ENCODE measurements at places on chromosomes 1 and 21.

- DNase-seq = no peak
These were observed 782 bp downstream of the CSDE1 start for GRCh38 chr1:114756949-114757454.

DNA sequence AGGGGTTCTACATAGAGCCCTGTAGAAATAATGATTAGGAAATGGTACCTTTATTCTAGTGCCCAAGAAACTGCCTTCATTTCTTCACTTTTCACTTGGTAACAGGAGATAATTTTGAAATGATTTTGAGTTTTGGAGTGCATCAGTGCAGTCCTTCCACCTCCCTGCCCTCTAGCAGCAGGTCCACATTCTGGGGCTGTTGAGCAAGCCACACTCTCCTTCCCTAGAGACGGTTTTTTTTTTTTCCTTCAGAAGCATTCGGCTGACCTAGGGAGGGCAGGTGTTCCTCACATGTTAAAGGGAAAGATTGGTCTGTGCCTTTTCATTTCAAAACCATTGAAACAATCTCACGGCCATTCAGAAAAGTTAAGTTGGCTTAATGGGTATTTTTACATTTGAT lies 39.8 kb downstream of the SLC37A1 start:
- DNase-seq = no peak

DNA sequence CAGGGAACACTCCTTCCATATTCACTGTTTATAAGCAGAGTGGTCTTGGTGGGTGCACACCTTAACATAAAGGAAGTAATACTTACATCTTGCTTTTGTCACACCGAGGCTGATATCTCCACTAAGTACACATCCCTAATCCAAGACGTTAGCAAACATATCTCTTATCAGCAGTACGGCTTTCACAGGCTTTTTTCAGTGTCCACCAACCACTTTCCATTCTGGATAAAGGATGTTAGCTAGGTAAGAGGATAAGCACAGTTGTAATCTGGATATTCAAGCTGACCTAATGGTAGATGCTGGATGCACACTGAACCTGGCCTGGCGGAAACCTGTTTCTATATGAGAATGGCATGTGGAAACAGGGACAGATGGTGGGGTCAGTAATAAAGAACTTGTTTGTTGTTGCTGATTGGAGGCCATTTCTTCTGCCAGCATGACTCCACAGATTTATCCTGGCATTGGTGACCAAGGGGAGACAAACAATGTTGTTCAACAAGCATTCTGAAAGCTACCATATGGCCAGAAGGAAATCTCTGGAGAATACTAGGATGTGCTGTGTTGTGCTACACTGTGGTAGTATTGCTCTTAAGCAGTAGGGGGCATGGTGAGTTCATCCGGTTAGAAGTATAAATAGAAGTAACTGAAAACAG lies 416.4 kb downstream of the PTBP2 start:
- DNase-seq = peak; percentile 54

- DNase-seq = no peak
These were observed 33.4 kb upstream of the IFFO2 start for GRCh38 chr1:18989896-18990295.

GRCh38 chr1:85387781-85388180 lies 77.2 kb downstream of the DDAH1 start:
- DNase-seq = no peak

GRCh38 chr1:169853341-169853740 lies 40.4 kb downstream of the SCYL3 start:
- no peak for DNase-seq

DNA sequence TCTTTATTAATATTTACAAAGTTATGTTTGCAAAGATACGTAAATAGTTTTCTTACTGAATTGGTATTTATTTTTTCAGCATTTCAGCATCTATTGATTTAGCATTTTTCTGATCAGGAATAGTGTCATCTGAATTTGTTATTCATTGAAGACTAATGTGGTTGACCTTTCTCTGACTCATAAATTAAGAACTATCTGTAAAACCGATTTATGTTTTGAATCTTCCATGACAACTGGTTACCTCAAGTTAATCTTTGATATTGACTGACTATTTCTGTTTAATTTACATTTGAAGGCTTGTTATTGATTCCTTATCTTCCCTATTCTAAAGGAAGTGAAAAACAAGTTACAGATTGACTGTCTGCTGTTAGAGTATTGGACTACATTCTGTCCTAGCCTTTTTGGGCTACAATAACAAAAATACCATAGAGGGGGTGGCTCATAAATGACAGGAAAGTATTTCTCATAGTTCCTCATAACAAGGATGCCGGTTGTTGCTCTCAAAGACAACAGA lies 1131.4 kb downstream of the PLA2G4A start:
- no peak for DNase-seq

GRCh38 chr1:92192246-92192645 lies 25.5 kb upstream of the C1orf146 start:
- DNase-seq = no peak

DNA sequence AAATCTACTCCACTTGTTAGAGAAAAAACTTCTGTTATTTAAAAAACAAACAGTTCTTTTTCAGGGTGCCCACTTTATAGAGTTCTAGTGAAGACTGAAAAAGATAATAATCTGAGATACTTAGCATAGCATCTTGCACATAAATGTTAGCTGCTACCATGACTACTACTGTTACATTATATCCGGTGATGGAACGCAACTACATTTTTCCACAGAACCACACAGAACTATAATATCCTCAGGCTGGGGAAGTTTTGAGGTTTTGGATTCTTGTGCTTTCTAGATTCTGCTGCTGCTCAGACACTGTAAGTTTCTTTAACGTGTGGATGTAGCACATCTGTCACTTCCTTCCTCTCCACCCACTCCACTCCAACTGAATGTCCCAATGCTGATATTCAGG lies 110.3 kb downstream of the PTPN14 start:
- DNase-seq = no peak

- DNase-seq = no peak
These were observed 9.1 kb upstream of the PADI2 start for GRCh38 chr1:17128361-17128760.

DNA sequence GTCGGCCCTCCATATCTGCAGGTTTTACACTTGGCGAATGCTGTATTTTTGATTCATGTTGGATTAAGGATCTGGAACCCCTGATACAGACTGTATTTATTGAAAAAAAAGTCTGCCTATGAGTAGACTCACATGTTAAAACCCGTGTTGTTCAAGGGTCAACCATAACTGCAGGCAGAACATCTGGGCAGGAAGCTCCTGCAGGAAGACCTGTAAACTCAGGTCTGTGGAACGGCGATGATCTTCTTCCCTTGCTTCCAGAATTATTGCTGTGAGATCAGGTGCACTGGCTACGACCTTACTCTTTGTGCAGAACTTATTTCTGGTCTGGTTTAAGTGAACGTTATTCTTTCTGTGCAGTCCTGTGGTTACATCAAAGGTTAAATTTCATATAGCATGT lies 96.6 kb downstream of the DISC1 start:
- no peak for DNase-seq

GRCh38 chr1:242178924-242179708 lies 180.2 kb upstream of the MAP1LC3C start:
- DNase-seq = no peak

GRCh38 chr1:154198756-154199562 lies 7.1 kb upstream of the TPM3 start:
- DNase-seq = peak; percentile 39

DNA sequence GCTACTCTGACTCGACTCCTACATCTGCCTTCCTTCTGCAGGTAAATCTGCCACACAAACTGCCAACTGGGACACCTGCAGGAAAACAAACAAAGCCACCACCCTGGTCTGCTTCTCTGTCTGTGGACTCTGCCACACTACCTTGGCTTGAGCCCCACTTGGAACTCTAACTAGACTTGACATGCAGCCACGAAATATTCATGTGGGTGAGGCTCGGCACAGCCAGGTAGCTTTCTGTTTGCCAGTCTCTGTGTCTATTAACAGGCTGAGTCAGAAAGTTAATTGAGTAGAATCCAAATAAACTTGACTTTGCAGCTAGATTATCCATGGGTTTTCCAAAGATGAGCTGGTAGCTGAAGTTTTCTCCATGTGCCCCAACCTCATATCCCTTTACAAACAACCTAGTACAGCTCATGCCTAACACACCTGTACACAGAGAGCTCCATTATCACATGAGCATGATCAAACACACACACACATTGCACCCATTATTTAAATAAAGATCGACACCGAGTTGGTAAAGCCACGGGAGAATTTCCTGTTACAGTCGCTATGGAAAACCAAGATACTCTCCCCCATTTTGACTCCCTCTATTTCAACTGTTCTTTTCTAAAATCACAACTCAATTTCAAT lies 808 bp downstream of the C1orf116 start:
- DNase-seq = peak; percentile 65

DNA sequence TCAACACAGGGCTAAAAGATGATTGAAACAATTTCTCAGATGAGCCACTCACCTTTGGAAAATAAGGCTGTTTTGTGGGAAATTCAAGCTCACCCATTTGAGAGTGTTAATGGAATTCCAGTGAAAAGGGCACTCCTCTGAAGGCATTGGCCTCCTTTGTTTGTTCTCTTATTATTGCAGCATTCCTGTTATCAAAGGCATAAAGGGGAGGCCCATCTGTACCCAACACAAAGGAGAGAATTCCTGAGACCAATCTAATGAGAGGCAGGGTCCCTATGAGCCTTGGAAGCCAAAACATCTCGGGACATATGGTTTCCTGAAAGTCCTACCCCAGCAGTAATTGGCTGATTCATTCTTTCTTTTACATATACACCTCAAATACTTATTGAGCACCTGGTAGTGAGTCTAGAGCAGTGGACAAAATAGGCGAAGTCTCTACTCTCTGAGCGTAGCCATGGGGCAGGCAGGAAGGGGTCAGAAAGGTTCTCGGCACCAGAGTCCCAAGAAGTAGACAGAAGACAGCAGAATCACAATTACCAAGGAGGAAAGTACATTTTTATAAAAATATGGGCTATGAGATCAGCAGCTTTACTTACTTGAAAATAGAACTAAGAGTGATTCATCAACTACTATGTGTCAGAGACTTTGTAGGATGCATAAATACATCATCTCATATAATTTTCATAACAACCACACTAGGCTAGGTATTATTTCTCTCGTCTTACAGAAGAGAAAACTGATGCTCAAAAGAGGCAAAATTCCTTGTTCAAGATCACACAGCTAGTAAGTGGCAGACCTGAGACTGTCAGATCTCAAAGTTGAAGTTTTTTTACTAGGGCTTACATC lies 218.7 kb downstream of the DAB1 start:
- no peak for DNase-seq

DNA sequence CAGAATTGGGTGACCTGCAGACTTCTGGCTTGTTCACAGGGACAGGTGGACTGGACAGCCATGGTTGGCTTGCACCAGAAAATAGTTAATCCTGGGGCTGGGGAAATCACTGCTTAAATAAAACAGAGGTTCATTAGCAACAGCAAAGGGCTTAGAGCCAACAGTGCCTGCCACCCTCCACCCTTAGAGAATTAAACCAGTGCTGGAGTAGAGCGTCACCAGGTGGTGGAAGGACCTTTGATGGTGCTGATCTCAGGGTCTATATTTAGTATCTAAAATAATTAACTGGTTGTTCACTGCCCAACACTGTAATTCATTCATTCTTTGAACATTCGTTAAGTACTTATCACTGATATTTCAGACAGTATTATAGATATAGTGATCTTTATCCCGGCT lies 34.7 kb upstream of the PDE9A start:
- DNase-seq = no peak

GRCh38 chr1:230421481-230421880 lies 4.7 kb downstream of the PGBD5 start:
- no peak for DNase-seq

- no peak for DNase-seq
These were observed 206.3 kb downstream of the FOXD2 start for GRCh38 chr1:47644212-47644573.

GRCh38 chr1:211967704-211968103 lies 67.7 kb downstream of the INTS7 start:
- DNase-seq = no peak

- peak; percentile 60 for DNase-seq
These were observed 13.4 kb downstream of the SWT1 start for GRCh38 chr1:185170291-185170848.

DNA sequence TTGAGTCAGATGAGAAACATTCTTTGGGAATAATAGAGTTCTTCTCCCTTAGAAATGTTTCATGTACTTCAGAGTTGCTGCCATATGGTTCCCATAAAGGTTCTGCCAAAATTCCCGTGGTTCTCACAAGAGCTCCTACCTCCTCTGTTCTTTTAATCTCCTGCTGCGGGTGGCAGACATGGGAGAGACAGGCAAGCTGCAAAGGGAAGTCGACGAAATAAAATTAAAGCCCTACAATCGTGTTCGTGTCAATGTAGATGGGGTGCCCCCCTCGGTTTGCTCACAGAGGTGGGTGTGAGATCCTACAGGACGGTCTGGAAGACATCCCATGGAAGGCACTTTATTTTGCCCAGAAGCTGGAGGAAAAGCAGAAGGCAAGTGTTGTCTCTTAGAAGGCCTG lies 276.0 kb downstream of the RWDD3 start:
- DNase-seq = no peak

DNA sequence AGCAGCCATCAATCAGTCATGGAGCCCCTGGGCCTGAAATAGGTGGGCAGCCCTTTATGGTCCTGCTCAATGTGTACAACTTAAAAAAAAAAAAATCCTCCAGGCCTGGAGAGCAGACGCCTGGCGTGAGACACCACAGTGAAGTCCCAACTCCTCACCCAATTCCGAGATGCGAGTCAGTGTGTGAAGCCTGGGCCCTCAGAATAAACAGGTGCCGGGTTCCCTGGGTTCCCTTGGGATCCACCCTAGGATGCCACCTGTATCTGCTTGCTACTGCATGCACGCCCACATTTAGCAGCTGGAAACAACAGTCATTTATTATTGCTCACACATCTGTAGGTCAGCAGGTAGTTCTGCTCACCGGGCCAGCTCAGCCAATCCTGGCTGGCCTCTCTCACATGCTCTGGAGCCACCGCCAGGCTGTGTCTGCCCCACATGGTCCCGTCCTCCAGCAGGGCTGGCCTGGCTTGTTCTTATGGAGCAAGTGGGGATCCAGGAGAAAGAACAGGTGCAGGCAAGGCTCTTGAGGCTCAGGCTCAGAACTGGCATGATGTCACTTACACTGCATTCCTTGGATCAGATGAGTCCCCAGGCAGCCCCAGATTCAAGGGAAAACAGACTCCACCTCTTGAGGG lies 172.7 kb downstream of the NPHP4 start:
- no peak for DNase-seq

- no peak for DNase-seq
These were observed 23.4 kb downstream of the NFASC start for GRCh38 chr1:204894031-204894430.

DNA sequence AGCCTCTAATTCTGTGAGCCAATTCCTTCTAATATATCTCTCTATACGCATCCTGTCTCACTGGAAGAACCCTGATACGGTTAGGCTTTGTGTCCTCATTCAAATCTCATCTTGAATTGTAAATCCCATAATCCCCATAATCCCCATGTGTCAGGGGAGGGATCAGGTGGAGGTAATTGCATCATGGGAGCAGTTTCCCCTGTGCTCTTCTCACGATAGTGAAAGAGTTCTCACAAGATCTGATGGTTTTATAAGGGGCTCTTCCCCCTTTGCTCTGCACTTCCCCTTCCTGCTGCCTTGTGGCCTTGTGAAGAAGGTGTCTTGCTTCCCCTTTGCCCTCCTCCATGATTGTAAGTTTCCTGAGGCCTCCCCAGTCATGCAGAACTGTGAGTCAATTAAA lies 116.1 kb downstream of the MRPS6 start:
- DNase-seq = no peak

- no peak for DNase-seq
These were observed 102.5 kb upstream of the PTGFR start for GRCh38 chr1:78388275-78388674.
